ENCODE measurements at places on chromosomes 12 and 14.

- DNase-seq: no peak
Observed at GRCh38 chr12:7637615-7638014, 28.1 kb downstream of the APOBEC1 start.

- DNase-seq: no peak
Observed at GRCh38 chr14:90848944-90849731, 32.9 kb upstream of the TTC7B start.

GRCh38 chr12:106586278-106586802, 3.5 kb downstream of the RFX4 start:
- no peak for DNase-seq

DNA sequence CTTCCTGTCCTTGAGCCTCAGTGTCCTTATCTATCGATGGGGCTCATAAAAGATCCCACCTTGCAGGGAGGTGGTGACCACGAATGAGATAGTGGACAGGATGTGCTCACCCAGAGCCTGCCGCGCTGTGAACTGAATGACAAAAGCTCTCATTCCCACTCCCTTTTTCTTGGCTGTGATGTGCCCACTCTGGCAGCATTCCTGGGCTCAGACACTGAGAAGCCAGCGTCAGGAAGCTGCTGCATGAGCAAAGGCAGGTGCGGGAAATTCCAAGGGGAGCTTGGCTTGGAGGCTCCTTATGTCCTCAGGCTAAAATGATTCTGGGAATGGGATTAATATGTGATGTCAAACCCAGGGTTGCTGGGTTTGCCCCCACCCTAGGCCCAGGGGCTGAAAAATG, 61.6 kb downstream of the EFCAB11 start:
- DNase-seq: no peak

- DNase-seq: no peak
Observed at GRCh38 chr12:111597831-111598636, 1.1 kb downstream of the ATXN2 start.

DNA sequence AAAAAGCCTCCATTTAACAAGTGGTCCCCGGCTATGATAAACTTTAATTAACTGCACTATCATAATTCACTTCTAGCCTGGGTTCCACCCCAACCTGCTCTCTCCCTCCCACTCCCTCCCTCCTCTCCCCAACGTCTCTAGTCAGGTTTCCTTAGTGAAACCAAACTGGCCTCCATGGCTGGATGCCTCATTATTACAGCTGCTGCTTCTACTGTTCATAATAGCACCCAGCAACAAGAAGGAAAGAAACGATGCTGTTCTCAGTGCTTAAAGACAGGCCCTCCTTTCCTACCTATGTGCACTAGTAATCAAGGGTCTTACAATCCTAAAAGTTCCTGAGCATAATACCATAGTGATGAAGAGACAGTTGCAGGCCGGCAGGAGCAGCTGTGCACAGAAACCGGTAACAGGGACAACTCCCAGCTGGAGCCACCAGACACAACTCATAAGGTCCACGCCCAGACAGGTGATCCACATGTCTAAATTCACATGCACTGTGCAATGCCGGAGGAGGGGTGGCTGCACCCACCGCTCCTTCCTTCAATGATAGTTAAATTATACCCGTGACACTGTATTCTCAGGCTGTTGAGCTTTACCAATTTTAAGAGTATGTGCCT, 6.2 kb downstream of the IRF2BPL start:
- DNase-seq: no peak

DNA sequence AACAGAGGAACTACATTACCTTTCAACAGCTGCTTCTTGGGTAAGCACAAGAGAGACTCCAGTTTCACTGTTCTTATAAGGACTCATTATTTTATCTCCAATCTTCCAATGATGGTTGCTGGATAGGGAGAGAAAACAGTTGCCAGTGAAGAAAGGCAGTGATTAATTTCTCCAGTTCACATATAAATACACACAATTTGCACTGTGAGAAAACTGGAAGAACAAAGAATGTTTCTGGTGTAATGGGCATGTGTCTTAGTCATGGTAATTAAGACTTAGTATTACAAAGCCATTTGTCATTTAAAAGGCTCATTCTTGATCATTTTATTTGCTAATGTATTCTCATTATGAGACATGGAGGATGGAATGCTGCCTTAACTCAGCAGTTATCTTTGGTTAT, 78.0 kb upstream of the FAR2 start:
- DNase-seq: no peak

GRCh38 chr12:49621651-49622500, 1.5 kb upstream of the PRPF40B start:
- DNase-seq: no peak

DNA sequence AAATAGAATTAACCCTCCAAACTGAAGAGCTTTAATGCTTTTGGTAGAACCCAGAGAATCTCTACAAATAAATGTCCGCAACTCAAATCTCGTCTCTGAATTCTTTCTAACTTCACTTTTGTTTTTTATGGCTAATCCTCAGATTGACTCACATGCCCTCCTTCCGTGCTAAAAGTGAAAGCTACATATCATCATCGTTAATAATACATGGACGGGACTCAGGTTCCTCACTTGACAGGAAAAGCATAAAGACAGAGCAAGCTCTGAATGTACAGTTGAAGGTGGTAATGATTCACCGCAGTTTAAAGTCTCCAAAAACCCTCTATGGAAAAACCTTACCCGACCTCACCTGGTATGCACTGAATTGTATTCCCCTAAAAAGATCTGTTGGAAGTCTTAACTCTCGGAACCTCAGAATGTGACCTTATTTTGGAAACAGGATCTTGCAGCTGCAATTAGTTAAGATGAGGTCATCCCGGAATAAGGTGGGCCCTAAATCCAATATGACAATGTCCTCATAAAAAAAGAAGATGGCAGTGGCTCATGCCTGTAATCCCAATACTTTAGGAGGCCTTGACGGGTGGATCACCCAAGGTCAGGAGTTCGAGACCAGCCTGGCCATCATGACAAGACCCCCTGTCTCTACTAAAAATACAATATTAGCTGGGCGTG, 147.4 kb upstream of the FOXN3 start:
- no peak for DNase-seq
